ENCODE measurements at places on chromosomes 5 and 9.

GRCh38 chr5:180046656-180047055 lies 24.9 kb downstream of the RNF130 start:
- no peak for DNase-seq

DNA sequence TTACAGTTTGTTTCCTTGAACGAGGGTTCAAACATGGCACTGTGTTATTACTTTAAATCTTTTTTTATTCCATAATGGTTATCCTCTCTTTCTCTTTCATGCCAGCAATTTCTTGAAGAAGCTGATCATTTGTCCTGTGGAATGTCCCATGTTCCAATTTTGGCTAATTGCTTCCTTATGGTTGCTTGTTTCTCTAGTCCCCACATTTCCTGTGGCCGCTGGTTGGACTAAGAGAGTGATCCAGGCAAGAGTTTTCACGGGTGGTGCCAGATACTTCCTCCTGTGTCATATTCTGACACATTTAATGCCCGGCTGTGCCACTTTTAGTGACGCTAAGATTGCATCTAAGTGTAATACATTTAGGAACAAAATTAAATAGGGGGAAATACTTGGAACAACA lies 83.8 kb upstream of the FAM169A start:
- DNase-seq = no peak

DNA sequence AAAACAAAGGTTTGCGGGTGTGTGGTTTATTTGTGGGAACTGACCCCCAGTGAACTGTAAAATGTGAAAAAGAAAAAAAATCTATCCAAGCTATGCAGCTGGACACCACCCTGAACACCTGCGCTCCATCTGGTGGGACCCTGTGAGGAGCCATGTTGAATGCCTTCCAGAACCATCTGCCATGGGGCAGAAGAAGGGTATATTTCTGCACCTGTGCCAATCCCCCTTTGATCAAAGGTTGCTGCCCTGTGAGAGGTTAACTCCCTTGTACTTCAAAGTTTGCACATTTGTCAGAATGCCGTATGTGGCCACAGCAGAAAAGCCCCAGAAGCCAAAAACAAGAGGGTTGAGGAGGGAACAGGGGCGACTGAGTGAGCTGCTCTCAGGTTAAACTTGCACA lies 148.5 kb upstream of the ALDH1B1 start:
- DNase-seq = no peak

DNA sequence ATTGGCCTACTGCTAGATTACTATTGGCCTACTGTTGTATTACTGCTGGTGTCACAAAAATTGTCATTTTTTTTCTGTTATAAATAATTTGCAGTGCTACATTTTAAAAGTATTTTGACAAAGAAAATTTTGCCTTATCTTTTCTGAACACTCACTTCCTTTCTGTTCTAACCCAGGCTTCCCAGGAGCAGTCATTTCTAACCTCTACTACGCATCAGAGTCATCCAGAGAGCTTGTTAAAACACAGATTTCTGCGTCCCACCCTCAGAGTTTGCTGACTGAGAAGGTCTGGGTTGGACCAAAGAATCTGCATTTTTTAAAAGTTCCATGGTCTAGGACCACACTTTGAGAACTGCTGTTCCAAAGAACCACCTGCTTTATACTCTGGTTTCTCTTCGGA lies 306.1 kb downstream of the GLIS3 start:
- no peak for DNase-seq

- DNase-seq = peak; percentile 12
Observed at GRCh38 chr5:90308787-90309585, 100.6 kb downstream of the CETN3 start.

GRCh38 chr9:18261181-18261580 lies 212.8 kb upstream of the ADAMTSL1 start:
- DNase-seq = no peak

GRCh38 chr5:134957920-134958608 lies 9.6 kb upstream of the CATSPER3 start:
- DNase-seq = no peak
